SW 1271 (cell line): ENCODE measurements at places on chromosomes 16 and 17.

GRCh38 chr16:56600398-56600999 lies 7.9 kb upstream of the MT2A start:
- DNase-seq: no peak

DNA sequence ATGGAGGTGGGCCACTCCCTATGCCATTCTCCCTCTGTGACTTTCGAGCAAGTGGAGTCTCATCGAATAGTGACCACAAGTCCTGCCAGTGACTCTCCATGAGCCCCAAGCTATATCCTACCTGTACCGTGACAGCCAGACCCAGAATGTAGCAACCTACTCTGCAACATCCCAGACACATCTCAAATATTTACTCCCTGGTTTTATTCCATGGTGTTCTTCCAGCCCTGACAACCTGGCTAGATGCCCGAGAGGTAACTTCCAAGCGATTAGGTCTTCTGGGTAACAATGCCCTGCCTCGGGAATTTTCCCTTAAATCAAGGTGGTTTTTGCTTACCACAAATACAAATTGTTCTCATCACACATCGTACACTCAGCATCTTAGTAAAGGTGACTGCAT lies 211.7 kb downstream of the ZFHX3 start:
- DNase-seq: no peak

- no peak for DNase-seq
These were observed 15.7 kb upstream of the MTSS2 start for GRCh38 chr16:70701596-70701995.

GRCh38 chr16:23640615-23640930 lies 537 bp downstream of the PALB2 start:
- no peak for DNase-seq

- no peak for DNase-seq
These were observed 3.8 kb downstream of the SMARCD2 start for GRCh38 chr17:63838631-63839171.

DNA sequence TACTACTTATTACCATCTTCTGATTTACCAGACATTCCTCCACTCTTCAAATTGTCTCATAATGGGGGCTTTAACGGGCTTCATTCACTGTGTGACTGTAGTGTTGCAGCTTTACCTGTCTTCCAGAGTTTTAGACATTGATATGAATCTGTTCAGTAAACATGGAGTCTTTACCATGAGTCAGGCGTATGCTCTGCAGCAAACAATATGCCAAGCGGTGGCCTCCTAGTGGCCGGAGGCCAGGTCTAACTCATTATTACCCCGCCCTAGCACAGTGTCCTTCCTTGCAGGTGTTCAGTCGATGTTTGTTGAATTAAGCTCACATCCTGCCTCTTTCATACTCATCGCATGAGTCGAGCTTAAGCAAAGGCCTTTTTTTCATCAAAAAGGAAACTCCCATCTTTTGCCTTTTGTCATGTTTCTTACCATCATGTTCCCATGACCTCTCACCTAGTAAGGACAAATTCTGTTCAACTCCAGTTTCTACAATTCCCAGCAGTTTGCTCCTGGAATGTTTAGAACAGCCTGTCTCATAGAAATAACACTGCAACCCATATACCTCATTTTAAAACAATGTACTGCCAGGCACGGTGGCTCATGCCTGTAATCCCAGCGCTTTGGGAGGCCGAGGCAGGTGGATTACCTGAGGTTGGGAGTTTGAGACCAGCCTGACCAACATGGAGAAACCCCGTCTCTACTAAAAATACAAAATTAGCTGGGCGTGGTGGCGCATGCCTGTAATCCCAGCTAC lies 39.4 kb downstream of the TUBD1 start:
- peak; percentile 77 for DNase-seq

DNA sequence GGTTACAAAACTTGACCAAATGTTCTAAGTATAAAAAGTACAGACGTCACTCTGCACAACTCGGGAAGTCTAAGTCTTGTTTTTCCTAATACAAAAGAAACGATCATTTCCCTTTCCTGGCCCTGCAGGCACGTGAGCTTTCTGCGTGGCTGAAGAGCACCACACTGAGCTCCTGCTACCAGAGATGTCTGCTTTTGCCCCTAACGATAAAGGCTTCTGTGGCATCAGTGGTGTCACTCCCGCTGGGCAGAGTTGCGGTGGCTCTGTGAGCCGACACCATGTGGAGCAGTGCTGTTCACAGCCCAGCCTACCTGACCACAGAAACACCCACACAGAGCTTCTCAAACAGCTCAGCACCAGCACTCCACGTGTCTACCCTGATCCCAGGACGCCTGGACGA lies 20.5 kb downstream of the EMC8 start:
- no peak for DNase-seq

DNA sequence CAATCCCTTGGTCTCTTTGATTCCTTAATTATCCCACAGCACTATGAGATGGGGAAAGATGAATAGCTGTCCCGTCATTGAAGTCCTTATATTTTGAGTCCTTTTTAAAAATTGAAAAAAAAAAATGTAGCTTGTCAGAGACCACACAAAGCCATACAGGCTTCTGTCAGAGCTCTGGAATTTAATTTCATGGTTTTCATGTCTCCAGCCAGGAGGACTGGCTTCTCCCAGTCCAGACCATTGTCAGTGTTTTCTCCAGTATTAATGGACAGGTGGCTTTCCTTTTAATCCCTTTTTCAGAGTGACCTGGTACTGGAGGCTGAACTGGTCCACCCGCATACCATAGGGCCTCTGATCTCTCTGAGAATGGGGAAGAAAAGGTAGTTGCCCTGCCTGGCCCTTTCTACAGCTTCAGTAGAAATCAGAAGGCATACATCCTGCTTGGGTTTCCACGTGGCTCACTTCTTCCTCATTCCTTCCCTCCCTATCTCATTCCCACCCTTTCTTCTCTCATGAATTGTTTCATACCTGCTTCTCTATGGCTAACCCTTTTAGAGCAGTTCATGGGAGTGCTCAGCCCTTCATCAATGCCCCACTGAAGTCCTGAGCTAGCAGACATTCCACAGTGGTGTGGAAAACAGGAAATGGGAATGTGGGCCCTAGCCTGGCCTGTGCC lies 29.1 kb downstream of the TRIM16 start:
- DNase-seq: no peak

- DNase-seq: peak; percentile 26
These were observed 2.7 kb downstream of the IGFBP4 start for GRCh38 chr17:40445751-40446468.

DNA sequence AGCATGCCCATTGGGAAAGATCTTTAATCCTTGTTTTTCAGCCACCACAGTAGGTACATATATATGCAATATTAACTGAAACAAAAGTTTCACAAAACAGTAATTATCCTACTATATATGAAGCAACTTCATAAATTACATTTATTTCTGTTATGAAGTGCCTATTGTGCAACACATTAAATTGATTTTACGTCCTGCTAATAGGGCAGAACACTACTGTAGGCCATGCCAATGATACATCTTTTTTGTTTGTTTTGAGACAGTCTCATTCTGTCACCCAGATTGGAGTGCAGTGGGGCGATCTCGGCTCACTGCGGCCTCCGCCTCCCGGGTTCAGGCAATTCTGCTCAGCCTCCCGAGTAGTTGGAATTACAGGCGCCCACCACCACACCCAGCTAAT lies 29.1 kb downstream of the SF3B3 start:
- no peak for DNase-seq

DNA sequence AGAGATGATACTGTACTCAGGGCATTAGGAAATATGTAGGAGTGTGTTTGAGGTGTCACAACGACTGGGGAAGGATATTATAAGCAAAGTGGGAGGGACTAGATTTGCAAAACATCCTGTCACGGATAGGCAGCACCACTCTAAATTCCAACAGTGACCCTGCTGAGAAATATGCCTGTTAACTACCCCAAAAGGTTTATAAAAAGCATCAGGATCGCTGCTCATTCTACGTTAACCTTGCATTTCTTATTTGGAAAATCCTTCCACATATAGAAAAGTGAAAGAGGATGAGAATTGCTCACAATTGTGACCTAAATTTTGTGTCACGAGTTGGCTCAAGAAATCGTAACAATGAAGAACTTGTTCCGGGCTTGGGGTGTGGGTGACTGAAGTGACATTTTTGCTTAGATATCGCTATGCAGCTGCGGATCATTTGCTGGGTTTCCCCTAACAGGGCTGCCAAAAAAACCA lies 51.6 kb downstream of the N4BP1 start:
- DNase-seq: no peak

DNA sequence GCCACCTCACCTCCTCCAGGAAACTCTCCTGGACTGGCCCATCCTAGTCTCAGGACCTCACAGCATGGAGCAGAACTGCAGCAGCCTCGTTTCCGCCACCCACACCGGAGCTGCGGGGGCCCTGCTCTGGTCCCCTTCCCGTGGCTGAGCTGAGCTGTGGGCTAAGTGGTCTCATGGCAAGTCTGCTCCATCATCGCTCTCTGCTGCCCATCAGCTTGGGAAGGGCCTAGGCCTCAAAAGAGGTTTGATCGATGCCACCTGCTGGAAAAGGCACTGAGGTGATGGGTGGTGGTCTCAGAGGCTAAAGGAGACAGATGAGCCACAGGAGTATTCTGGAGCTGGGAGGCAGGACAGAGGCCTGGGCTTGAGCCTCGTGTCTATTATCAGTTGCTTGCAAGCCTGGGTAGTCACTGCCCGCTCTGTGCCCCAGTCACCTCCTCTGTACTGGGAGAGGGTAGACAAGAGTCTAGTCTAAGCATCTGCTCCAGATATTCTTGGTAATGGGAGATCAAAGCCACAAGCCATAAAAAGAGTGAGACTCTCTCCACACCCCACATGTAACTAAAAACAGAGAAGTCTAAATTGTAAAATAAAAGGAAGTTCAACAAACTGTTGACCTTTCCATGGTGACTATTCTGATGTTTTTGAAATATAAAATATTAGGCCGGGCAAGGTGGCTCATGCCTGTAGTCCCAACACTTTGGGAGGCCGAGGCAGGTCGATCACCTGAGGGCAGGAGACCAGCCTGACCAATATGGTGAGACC lies 1.6 kb downstream of the ITGAE start:
- no peak for DNase-seq

DNA sequence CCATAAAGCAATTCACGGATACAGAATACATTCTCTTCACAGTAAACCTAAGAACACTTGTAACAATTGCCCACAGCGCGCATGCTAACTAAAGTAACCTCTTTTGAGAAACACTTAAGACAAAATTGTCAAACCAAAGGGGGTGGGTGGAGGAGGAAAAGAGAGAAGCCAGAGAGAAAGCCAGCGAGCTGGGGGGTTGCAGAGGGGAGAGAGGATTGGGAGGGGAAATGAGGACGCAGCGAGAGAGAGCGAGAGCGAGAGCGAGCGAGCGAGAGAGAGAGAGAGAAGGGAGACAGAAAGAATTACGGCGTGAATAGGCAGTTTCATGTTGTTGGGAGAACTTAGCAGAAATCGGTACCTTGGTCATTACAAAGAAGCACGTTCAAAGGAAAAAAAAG lies 1.6 kb upstream of the HOXB7 start:
- DNase-seq: no peak
